ENCODE measurements at places on chromosomes 3 and 15.

- no peak for DNase-seq
Measured at GRCh38 chr3:83946554-83946953, 1012.2 kb upstream of the CADM2 start.

DNA sequence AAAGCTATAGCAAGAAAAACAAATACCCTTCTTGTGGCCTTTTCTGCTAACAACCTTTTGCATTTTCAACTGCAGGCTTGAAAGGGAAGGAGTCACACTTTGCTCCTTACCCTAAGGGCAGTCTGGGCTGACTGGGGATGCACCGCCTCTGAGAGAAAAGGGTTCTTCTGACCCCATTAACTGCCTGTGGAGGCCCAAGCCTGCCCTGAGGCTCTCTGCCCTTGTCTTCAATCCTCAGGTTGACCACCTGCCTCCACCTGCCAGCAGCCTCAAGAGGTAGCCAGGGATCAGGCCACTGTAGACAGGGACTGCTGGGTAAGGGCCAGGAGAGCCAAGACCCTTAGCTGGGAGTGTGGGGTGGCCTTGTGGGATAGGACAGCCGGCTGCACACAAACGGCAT is 93.8 kb downstream of the SQOR start:
- no peak for DNase-seq

DNA sequence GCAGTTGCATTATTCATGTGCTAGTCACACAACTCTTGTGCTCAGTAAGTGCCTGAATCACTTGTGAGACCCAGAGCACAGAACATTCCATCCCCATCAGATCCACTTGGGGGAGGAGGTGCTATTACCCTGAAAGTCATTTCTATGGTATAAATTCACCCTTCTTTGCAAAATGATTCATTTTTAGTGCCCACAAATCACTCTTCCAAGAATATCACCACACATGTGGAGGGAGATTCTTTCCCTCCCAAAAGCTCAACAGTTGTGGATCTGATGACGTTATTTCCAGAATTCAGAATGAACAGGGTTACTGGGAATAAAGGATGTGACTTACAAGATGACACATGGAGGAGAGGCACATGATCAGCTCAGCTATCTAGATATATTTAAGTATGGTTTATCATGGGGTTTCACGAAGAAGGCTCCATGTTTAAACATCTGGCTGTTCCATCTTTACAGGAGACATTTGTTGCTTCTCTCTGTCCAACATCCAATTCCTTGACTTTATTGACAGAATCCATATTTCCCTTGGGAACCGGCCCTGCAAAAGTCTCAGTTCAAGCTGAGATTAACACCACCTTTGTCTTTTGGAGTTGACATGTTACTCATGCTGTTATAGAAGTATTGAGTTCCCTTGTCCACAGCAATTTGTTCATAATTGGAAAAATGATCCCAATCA is 214.2 kb upstream of the PROK2 start:
- no peak for DNase-seq

GRCh38 chr3:24339266-24339825 is 155.3 kb downstream of the THRB start:
- no peak for DNase-seq

- no peak for DNase-seq
Measured at GRCh38 chr3:37765591-37766488, 95.8 kb upstream of the CTDSPL start.

DNA sequence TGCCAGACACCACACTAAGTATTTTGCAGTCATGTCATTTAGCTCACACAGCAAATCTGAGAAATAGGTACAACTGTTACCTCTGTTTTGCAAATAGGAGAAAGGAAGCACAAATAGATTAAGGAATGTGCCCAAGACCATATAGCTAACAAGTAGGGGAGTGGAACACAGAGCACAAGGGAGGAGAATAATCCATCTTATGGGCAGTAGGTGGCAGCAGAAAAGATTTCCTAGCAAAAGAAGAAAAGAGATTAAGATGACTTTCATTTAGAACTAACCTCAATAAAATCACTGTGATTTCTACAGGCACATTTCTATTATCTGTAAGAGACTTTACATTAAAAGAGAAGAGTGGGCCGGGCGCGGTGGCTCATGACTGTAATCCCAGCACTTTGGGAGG is 49.1 kb downstream of the NR1I2 start:
- DNase-seq: no peak

DNA sequence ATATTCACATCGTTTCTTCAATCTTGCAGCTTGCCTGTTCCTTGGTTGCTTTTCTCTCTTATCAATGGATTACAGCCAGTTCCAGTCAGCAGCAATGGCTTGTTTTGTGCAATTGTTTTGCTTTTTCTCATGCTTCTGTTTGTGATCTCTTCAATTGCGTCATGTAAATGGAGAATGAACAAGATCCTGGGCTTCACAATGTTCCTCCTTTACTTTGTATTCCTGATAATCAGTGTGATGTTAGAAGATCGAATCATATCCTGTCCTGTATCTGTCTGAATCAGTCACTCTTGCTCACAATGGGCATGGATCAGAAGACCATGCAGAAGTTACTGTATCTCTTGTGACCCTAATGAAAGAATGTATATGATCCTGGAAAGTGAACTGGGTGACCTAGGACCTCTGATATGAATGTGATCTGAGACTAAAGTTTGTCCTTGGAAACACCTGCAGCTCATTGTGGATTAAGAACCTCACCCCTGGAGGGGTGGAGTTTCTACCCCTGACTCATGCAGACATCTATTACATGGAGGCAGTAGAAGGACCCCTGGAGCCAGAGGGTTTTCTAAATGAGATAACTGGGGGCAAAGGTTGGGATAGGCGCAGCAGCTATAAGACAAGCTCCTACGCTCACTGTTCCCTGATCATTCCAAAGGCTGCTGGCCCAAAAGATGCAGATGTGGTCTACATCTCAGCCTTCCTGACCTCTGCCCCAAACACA is 32.2 kb downstream of the SLC24A1 start:
- no peak for DNase-seq

GRCh38 chr3:197595470-197596185 is 39.9 kb upstream of the BDH1 start:
- DNase-seq: no peak

DNA sequence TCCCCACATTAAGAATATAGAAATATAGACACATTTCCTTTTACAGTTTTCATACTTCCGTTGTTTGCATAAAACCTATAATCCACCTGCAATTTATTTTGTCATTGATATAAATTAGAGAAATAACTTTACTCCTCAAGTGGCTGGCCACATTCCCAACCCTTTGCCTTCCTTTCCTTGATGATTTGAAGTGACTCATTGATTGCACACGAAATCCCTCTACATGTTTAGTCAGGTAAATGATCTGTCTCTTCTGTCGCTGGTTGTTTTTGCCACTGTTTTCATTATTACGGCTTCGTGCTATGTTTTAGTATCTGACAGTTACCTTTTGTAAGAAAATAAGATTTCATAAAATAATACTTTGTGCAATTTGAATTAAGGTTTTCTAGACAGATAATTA is 272.2 kb upstream of the NR2E3 start:
- no peak for DNase-seq

DNA sequence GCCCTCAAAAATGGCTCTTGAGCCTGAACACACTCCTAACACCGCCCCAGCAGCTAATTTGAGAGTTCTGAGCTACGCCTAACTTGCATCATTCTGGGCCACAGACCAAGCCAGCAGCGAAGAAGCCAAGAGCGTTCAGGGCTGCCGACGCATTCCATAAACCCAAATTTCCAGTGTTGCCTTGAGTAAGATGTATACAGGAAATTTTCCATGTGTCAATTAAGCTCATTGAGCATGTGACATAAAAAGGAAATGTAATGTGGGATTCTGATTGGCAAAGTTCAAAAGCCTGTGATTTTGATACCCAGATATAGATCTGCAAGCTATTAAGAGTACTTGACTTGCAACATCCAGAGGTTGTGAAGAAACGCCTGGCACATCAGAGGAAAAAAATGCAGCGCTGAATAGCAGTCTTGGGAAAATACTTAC is 148.6 kb upstream of the NR2F2 start:
- no peak for DNase-seq

GRCh38 chr15:22918056-22918455 is 62.1 kb downstream of the CYFIP1 start:
- no peak for DNase-seq

DNA sequence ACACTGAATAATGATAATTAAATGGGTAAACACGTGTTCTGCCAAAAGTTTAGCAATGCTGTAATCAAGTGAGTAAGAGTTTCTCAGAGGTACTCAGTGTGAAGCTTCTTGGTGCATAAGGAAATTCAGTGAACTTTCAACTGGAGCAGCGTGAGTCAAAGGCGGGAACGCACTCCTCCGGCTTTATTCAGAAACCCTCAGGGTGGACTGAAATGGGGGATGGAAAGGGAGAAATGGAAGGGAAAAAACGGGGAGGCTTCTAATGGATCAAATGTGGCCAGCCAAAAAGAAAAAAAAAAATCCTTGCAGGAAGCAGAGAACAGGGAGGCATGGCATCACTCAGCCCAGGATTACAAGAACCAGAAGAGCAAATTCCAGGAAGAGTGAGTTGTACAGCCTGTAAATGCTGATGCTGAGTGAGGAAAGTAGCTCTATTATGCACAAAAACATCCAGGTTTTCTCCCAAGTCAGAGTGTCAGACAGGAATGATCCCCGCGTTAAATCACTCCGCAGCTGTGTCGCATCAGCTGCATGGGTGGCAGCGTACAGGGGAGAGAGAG is 85.3 kb downstream of the ASB7 start:
- no peak for DNase-seq

DNA sequence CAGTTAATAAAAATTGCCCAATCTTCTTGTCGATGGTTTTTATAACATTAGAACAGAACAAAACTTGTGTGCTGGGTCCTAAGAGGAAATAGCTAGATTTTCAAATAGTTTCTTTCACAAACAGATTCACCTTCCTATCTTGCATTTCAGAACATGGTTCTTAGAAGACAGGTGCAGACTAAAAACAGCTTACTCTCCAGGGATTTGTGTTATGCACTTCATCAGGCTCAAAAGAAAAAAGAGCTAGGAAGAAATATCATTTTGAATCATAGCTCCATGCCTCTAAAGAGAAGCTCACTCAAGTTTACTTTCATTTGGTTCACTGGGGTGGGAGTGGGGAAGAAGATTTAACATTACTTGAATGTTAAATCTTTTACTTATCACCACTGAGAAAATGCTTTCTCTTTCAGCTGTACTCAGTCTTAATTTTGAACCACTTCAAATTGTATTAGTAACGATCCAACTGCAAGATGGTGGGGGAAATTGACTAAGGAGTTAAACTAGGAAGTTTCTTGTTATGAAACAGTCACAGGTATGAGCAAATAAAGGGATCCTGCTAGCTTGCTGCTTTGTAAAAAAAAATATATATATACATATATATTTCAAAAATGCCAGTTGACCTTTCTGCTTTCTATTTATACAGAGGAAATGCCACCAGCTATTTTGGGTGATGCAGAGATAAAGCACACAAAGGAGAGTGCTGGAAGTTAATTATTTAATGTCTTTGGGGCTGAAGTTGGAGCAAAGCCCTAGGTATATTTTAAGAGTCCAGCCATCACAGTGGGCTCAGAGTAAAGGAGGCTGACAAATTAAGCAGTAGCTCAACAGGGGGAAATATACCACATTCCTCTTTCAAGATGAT is 28.3 kb upstream of the NUDT16 start:
- no peak for DNase-seq

- DNase-seq: no peak
Measured at GRCh38 chr15:63188247-63188925, 1.0 kb upstream of the RAB8B start.

- DNase-seq: no peak
Measured at GRCh38 chr15:94324835-94325767, 93.7 kb downstream of the MCTP2 start.

DNA sequence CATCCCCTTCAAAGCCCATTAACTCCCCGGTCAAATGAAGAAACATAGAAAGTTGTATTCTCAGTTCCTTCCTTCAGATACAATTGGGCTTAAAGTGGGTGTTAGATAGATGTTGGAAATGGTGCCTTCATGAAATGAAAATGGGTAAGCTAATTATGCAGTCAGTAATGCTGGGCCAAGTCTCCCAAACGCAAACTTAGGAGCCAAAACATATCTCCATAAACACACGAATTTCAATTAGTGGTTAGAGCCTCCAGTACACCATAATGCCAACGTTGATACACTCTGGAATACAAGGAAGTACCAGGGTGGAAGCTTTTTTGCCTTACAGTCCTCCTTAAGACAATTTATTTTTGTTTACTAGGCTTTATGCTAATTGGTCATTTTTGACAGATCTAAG is 1059.0 kb downstream of the TUSC7 start:
- no peak for DNase-seq

- DNase-seq: no peak
Measured at GRCh38 chr15:94353488-94353820, 122.1 kb downstream of the MCTP2 start.

DNA sequence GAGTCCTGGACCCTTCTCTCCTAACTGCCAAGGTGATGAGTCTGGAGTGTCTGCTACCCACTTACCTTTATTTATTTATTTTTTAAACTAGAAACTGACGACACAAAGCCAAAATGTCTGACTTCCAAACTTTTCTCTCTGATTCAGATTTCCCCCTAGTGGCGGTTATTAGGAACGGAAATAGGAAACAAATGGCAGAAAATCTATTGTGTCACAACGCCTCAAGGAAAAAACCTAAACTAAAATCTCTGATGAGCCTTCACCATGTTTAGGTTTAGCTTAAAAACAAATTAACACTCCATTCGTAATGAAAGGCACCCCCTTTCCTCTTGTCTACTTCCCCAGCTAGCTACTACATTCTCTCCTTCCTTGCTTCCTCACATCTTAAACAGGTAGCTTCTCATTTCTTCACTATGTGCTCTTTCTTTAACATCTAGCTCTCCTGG is 94.0 kb upstream of the MEX3B start:
- DNase-seq: no peak

DNA sequence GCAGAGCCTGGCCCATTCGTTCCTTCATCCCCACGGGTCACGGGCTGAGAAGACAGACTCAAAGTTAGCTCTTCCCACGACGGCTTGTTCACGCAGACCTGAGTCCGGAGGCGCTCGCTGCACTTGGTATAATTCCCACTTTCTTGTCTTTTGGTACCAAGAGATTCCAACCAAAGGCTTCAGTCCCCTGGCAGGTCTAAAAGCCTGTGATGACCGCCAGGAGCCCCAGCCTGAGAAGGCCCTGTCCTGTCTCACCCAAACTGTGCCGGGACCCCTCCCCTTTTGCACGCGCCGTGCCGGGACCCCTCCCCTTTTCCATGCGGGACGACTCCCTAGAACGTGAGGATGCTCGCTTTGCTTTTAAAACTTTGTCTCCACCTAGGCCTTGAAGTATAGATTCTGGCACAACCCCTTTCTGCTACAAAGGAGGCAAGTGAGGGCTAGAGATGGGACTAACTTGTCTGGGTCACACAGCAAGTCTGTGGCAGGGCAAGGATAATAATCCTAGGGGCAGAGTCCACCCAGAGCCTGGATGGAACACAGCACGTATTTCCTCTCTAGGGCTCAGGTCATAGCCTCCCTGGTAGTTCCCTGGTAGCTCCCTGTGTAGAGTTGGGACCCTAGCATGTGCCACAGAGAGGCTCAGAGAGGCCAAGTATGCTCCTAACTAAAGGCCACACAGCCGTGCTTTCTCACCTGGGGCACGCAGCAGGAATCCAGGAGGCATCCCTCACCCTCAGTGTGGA is 211.3 kb downstream of the XXYLT1 start:
- DNase-seq: no peak

All from stimulated activated CD8-positive, alpha-beta memory T cell treated with anti-CD3 and anti-CD28 coated beads, Interleukin-4, amount 100 ng/mL, for 1 hour (primary cell).